ENCODE measurements at places on chromosomes 12 and 14. TPM values are rescaled to one million over a fixed set of nuclear protein-coding genes. Genes with fewer than 3 reads are reported as not detected.

- no peaks in the 10 kb centered on the region for H3K27me3 ChIP-seq
- DNase-seq = peak; percentile 43
- H3K4me1 ChIP-seq = no peaks in the 10 kb centered on the region
- H3K4me3 ChIP-seq = no peak overlapping the region
- H3K27ac ChIP-seq = no peak overlapping the region
- H3K36me3 ChIP-seq = no peaks in the 10 kb centered on the region
Observed at GRCh38 chr12:98758331-98758730, 113.2 kb downstream of the APAF1 start.

GRCh38 chr14:24881116-24881893 is 168.6 kb downstream of the STXBP6 start:
- DNase-seq = no peak
- no peaks in the 10 kb centered on the region for H3K36me3 ChIP-seq
- H3K27ac ChIP-seq = peak overlapping the region; percentile 59
- no peaks in the 10 kb centered on the region for H3K27me3 ChIP-seq

DNA sequence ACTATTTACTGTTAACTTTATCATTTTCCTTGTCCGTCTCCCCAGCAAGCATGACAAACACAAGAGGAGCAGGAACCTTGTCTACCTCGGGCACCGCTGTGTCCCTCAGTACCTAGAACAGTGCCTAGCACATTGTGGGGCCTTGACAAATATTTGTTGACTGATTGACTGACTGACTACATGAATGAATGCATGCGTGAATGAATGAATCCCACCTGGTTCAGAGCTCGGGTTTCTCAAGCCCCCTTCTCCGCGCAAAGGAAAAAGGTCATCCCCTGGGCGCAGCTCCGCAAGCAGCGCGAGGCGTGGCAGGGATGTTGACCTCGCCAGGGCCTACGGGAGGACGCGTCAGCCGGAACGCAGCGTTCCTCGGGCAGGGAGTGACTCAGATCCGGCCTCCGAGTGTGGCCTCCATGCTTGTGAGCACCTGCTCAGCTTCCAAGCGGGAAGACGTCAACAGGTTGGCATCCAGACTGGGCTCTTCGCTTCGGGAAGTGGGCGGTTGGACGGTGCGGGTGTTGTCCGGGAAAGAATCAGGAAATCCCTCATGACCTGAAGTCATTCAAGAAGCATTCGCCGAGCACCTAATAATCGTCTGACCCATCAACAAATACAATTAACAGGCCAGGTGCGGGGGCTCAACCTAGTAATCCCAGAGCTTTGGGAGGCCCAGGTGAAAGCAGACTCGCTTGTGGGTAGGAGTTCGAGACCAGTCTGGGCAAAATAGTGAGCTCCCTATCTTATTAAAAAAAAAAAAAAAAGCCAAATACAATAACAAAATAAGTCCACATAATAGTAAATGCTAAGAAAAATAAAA is 13.9 kb upstream of the UBC start:
- peak; percentile 74 for DNase-seq
- peak overlapping the region; percentile 88 for H3K27ac ChIP-seq
- H3K36me3 ChIP-seq = no peaks in the 10 kb centered on the region

Gene ADGRD1
- total RNA-seq = 109 TPM

Measured in heart left ventricle (tissue), 16 donors.